Germinal center (tissue), 1 donor: ENCODE measurements at places on chromosomes 2 and 18.

DNA sequence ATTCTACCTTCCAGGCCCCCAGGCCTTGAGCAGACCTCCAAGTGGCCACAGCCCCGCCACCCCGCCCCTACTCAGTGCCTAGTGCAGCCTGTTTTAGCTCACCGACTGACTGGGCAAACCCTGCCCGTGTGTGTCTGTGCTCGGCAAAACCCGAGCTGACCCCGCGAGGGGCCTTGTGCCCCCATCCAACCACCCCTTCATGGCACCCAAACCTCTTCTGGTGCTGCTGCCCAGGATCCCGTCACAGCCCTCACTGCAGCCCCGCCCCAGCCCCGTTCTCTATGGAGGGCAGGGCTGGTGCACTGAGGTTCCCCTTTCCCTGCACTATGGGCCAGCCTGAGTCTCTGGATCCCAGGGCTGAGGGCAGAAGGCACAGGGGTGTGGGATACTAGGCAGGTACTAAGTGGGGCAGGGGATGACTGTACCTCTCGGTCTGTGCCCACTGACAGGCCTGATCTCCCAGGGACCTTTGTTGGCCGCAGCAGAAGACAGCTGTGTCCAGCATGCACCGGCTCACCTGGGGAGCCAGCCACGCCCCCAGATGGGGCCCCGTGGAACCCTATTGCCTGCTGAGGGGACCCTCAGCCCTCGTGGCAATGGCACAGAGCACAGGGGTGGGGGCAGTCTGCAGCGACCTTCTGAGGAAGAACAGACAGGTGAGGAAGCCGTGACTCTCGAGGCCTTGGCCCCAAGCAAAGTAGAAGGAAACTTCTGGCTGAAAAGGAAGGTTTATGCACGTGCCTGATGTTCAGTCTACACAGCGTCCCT lies 69.9 kb upstream of the OTOS start:
- no peak for DNase-seq

- no peak for DNase-seq
Observed at GRCh38 chr18:2914881-2915240, 68.1 kb downstream of the EMILIN2 start.

DNA sequence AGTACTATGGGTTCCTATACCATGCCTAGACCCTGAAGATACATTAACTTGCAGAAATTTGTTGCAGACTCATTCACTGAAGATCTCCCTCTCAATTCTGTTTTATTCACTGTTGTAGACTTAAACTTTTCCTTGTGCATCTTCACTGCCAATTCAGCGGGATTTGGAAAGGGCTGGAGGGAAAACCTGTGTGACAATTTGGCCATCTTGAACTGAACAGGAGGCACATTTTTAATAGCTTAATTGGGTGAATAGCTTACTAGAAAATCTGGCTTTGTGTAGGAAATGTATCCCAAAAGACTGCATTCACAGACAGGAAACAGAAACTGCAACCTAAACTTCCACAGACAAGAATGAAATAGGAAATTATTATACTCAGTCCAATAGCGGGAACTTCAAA lies 512.3 kb downstream of the XIRP2 start:
- DNase-seq: no peak

GRCh38 chr2:51629406-51629805 lies 597.5 kb upstream of the NRXN1 start:
- no peak for DNase-seq

GRCh38 chr2:119678021-119678656 lies 862 bp upstream of the TMEM177 start:
- DNase-seq: no peak

GRCh38 chr18:78891185-78891762 lies 88.3 kb upstream of the SALL3 start:
- DNase-seq: no peak
